ENCODE measurements at places on chromosomes 12 and 14. TPM values are rescaled to one million over a fixed set of nuclear protein-coding genes. Genes with fewer than 3 reads are reported as not detected.

DNA sequence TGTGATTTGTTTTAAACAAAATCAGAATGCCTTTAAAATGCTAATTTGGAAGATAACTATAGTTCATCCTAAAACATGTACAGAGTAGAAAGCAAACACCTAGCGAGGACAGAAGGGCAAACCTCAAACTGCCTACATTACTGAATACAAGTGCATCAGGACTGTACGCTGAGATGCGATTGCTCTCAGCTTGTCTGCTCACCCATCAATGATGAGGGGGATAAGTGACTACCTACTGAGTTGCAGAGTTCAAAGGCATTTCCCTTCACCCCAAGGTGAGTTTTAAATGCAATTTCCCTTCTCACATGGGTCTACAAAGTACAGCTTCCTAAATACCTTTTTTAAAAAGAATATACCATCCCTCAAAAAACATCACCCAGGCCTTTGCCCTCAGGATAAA, 52.9 kb downstream of the PHLDA1 start:
- peak; percentile 48 for DNase-seq

GRCh38 chr12:104930388-104931326, 27.4 kb downstream of the SLC41A2 start:
- peak; percentile 73 for DNase-seq

DNA sequence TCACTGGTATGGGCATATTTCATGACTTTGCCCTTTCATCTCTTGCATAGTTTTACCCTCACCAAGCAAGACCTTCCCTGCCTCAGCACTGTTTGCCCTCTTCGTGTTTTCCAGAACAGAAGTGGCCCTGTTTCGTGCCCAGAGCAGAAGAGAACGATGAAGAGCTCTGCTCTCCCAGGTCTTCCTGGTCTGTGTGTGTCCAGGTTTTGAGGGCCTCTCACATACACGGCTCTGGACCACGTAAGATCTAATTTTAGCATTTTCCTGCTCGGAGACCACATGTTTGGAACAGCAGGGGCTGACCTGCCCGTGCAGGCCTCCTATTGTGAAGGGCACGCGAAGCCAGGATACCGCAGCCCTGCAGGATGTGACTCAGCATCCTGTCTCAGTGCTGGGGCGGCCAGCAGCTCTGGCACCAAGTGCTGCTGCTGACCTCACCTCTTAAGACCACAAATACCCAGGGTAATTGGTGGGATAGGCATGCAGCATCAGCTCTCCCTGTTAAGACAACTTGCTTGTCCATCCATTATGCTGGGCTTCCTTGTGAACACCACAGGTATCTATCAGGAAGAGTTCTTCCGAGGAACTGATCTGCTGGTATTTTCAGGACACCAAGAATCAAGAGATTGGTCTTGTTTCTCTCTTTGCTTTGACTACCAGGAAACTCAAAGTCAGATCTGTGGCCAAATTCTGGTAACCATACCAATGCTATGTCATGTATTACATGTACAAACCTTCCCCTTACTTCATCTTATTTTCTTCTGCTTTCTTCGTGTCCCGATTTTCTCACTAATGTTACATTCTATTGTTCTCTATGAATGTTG, 19.0 kb downstream of the SSH1 start:
- peak; percentile 83 for DNase-seq

DNA sequence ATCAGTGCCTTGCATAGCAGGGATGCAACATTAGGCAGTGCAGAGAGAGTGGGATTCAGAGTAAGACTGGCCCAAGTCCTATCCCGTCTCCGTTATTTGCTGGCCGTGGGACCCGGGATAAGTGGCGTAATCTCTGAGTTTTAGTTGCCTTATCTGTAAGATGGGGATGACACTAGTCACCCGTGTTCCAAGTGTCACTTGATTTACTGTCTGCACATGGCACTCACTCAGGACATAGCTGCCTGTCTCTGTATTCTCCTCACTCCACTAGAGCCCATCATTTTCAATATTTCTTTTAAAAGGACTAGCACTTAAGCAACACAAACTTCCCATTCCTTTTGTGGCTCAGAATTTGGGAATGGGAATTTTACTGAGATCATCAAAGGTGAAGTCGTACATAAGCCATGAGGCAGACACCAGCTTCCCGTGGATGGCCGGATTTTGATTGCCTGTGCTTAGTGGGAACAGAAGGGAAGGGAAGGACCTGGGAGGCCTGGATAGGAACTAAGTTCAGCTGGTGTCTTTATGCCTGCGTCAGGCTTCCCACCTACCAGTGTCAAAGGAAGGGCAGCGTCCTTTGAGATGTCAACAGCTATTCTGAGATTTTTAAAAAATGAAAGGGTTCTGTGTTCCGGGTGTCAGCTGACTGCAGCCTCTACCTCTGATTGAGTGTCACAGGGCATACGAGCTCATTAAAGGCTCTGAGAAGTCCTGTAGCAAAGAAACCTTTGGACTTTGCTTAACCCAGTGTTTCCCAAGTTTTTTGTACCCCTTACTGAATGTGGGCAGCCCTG, 361.4 kb downstream of the CACNA1C start:
- no peak for DNase-seq

DNA sequence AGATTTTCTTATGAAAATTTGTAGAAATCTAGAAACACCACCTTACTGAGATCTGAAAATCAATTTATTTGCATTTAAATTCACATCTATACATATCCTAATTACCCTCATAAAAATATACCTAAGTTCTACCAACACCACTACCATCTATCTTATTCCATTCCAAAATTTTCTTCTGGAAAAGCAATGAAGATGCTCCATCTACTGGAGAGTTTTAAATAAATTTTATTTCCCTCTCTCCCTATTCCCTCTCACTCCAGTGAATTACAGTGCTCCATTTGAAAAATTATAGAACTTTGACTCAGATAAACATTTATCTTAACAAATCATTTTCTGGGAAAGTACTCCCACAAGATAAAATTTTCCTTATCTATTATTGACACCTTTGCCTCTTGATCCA, 2.3 kb upstream of the C14orf39 start:
- no peak for DNase-seq

- no peak for DNase-seq
Observed at GRCh38 chr12:63066782-63067181, 84.2 kb downstream of the AVPR1A start.

- peak; percentile 70 for DNase-seq
Observed at GRCh38 chr12:14256121-14256520, 109.4 kb upstream of the ATF7IP start.

- no peak for DNase-seq
Observed at GRCh38 chr14:103002578-103003350, 54.6 kb downstream of the CDC42BPB start.

- peak; percentile 96 for DNase-seq
Observed at GRCh38 chr12:131894313-131894860, at the start of gene ULK1. Gene ULK1 (plus strand): TSS chr12:131894622. CDS start chr12:131895002, 380 bp downstream.

GRCh38 chr12:118750666-118751065, 230.7 kb upstream of the SRRM4 start:
- DNase-seq = no peak

- no peak for DNase-seq
Observed at GRCh38 chr14:50615056-50615455, 53.0 kb downstream of the SAV1 start.

DNA sequence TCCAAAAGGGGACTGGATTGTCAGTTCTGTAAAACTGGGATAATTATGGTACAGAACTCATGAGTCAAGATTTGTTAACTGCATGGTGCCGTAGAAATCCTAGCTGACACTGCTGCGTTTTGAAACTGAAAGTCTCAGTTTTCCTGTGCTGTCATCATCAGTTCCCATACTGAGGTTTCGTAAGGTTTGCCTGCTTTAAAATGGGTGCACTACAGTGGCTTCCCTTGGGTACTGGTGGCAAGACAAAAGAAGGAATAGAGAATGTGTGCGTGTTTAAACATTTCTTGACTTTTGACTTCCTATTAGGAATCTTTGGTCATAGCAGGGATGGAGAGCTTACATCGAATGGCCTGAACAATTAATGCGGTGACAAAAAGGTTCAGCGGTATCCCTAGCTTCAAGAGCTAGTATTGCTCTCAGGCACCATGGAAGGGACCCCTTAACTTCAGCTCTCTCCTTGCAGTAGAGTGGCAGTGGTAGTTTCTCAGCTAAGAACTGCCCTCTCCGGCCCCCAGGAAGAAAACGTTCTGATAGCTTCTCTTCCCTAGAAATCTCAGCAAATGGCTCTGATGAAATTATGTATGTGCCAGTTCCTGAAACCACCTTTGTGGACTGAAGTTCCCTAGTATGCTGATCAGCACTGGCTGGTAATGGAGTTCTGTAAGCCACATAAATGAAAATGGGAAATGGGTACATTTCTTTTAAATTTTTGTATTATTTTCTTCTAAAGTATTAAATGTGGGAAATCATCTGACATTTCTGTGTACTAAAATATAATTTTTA, 28.9 kb downstream of the ANO6 start:
- DNase-seq = no peak

- DNase-seq = peak; percentile 78
Observed at GRCh38 chr14:101665478-101666078, 95.9 kb upstream of the PPP2R5C start.

DNA sequence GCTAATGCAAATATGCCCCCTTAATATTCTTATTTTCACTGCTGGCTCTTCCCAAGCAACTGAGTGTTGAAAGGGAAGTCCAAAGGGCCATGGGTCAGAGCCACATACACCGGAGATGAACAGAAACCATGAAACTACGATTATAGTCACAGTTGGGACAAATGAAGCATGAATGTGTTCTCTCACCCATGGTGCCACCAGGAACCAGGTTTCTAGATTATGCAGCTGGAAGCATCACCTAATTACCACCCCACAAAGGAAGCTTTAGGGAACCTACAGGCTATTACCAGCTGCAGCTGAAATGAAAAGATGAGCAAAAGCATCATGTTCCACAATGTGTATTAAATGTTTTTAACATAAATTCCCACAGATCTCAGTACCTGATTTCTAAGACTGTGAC, 15.4 kb downstream of the TMTC1 start:
- no peak for DNase-seq

DNA sequence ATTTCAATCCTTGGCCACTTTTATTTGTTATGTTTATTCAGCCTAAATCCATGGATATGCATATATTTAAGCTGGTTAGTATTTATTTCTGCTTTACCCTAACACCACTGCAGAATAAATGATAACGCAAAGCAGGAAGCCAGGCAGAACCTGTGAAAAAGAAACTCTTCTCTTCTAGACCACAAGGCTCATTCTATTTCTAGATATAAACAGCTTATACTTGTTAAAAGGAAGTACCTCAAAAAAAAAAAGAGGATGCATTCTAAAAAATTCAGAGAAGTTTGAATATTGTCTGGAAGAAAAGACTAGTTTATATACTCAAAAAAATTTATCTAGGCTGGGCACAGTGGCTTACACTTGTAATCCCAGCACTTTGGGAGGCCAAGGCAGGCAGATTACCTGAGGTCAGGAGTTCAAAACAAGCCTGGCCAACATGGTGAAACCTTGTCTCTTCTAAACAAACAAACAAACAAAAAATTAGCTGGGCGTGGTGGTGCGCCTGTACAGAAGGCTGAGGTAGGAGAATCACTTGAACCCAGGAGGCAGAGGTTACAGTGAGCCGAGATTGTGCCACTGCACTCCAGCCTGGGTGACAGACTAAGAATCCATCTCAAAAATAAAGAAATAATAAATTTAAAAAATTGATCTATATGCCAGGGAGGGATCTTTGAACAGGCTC, 55.8 kb downstream of the GALNT4 start:
- no peak for DNase-seq

GRCh38 chr12:49693931-49694444, 13.2 kb downstream of the FMNL3 start:
- DNase-seq = no peak

GRCh38 chr14:71591929-71592328, 340.3 kb upstream of the RGS6 start:
- DNase-seq = peak; percentile 52

GRCh38 chr14:37088356-37089215, 83.8 kb downstream of the SLC25A21 start:
- DNase-seq = no peak

DNA sequence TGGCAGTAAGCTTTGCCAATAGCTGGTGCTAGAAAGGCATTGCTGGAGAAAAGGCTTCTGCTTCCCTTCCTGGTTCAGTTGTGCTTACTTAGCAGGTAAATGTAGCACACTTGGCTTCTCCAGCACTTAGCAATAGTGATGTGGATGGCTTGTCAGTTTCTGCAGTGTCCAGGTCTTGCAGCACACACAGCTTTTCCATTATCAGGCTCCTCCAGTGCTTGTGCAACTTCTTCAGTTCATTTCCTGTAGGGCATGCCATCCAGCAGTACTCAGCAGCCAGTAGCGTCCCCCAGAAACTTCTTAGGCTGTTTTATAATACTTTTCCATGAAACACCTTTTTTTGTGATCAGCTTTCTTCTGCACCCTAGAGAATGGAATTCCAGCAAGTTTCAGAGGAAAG, 154.6 kb downstream of the SLC6A15 start:
- DNase-seq = no peak

DNA sequence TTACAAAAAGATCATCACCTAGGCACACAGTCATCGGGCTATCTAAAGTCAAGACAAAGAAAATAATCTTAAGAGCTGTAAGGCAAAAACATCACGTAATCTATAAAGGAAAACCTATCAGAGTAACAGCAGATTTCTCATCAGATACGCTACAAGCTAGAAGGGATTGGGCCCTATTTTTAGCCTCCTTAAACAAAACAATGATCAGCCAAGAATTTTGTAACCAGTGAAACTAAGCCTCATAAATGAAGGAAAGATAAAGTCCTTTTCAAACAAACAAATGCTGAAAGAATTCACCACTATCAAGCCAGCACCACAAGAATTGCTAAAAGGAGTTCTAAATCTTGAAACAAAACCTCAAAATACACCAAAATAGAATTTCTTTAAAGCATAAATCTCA, 191.6 kb upstream of the BMP4 start:
- no peak for DNase-seq

DNA sequence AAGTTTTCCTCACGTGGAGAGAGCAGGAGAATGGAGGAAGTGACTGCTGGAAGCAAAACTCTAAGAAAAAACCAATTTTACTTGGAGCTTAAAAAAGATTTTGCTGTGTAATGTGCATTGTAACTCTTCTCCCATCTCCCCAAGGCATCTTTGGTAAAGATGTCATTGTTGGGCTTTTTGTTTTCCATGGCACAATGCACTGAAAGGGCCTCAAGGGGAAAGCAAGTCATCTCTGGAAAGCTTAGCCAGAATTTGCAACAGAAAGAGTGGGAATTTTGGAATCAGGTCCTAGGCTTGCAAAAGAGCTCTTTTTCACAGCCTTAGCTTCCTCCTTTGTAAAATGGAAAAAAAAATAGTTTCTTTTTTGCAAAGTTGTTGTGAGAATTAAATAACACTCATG, 7.9 kb upstream of the PPM1A start:
- DNase-seq = no peak

The RDH16 gene
- total RNA-seq = 0.18 TPM

The SOX5 gene
- 1.1 TPM for total RNA-seq

The MYO1A gene
- total RNA-seq = 2.6 TPM

The TMPRSS12 gene
- not detected for total RNA-seq

The GPR132 gene
- total RNA-seq = 27.7 TPM

Data from activated CD4-positive, alpha-beta T cell treated with anti-CD3 and anti-CD28 coated beads for 36 hours (primary cell).